A172 (cell line): ENCODE measurements at places on chromosomes 6 and 20.

- DNase-seq: no peak
Observed at GRCh38 chr6:170145272-170145592, 145.6 kb downstream of the DLL1 start.

DNA sequence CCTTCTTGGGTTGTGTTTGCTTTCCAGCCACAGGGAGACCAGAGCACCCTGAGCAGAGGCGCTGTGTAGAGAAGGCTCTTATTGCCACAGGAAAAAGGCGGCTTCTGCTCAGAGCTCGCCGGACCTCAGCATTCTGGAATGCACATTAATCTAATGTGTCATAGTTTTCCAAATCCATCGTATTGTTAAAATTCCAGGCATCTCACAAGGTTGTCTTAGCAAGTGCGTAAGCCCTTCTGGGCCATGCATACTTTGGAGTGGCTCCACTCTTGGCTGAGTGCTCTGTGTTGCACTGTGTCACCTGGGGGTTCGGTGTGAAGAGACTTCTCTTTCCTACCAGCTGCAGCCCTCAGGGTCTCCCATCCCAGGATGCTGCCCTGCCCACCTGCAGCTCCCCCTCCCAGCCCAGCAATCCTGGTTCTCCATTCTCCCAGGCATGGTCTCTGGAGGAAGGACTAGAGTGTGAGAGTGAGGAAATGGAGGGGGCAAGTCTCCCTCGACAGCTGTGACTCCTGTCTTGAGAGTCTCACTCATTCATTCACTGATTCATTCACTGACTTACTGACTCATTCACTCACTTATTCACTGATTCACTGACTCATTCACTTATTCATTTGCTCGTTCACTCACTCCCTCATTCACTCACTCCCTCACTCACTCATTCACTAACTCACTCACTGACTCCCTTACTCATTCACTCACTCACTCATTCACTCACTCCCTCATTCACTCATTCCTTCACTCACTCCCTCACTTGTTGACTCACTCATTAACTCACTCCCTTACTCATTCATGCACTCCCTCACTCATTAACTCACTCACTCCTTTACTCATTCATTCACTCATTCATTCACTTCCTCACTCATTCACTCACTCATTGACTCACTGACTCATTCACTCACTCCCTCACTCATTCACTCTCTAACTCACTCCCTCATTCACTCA lies 83.7 kb upstream of the MPC1 start:
- DNase-seq: peak; percentile 95

GRCh38 chr20:17316316-17317038 lies 89.6 kb downstream of the PCSK2 start:
- DNase-seq: no peak

DNA sequence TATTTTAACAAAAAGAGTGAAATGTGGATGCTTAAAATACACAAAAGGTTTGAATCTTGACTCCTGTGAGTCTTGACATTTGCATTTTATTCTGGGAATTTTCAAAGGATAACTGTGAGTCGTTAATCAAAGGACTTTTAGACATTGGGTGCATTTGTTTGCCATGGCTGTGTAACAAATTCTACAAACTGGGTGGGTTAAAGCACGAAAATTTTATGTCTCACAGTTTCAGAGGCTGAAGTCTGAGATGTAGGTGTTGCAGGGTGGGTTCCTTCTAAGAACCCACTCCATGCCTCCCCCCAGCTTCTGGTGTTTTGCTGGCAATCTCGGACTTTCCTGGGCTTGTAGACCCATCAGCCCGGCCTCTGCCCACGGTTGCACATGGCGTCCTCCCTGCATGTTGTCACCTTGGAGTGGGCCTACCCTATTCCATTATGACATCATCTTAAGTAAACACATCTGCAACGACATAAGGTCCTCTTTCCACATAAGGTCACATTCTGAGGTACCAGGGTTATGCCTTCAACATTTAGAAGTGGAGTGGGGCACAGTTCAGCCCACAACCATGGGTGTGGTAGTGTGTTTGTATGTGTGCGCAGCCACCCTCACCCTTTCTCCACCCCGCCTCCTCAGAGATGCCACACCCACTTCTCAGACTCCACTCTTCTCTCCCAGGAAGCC lies 113.1 kb downstream of the FOXA2 start:
- DNase-seq: no peak

DNA sequence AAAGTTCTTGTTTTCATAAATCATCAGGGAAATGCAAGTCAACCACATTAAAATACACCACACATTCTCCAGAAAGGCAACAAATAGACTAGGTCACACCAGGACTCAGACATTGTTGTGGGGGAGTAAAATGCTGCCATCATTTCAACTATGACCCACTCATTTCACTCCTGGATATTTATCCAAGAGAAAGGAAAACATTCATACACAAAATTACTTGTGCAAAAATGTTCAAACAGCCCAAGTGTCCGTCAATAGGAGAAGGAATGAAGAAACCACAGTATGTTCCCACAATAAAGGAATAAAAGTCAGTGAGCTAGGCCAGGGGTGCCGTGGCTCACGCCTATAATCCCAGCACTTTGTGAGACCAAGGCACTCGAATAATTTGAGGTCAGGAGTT lies 81.5 kb upstream of the QKI start:
- DNase-seq: no peak

- DNase-seq: no peak
Observed at GRCh38 chr6:43722920-43723545, 35.4 kb upstream of the MRPS18A start.
